ENCODE measurements at places on chromosomes 7 and 10.

DNA sequence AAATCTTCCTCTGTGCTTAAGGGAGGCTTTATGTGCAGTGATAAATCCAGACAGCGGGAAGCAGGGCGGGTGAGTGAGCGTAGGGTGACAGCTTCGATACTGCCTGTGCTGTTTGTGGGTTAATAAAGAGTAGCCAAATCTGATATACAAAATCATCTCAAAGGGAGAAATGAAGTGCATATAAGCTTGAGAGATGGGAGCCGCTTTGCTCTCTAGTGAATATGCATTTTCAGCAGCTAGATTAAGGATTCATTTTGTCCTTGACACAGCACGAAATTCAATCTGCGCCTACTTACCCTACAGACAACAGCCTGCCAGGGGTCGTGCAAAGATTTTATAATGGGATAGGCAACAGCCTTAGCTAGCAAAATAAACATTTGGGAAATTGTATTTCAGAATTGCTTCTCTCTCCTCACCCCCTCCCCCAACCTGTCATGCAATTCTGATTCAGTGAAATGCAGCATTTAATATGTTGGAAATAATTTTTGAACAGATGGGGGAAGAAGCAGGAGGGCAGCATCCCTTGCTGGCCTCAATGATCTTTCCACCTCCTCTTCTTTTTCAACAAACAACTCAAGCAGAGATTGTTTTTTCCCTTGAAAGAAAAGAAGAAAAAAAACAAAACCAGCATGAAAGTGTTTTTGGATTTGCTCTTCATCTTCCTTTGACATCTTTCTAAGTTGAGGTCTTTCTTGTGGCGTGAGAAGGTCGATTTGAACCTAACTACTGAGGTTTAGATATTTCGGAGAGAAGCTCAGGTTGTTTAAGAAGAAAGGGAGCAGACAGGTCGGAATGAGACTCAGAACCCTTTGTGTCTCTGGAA, 117.9 kb downstream of the AOAH start:
- DNase-seq, result no peak

DNA sequence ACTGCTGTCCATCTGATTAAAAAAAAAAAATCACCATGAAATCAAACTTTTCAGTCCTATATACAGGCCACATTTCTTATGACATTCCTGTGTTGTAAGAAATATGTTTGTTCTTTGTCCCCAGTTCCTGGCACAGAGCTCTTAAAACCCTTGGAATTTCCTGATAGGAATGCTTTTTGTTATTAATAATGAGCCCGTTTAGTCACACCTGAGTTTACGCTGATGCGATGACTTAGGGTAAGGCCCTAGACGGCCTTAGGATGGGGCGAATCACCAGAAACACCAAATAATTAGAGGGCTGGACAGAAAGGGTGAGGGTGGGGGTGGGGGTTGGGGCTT, 17.5 kb downstream of the TSPAN15 start:
- no peak for DNase-seq

- no peak for DNase-seq
Observed at GRCh38 chr7:151125470-151125845, 39.2 kb downstream of the AGAP3 start.

DNA sequence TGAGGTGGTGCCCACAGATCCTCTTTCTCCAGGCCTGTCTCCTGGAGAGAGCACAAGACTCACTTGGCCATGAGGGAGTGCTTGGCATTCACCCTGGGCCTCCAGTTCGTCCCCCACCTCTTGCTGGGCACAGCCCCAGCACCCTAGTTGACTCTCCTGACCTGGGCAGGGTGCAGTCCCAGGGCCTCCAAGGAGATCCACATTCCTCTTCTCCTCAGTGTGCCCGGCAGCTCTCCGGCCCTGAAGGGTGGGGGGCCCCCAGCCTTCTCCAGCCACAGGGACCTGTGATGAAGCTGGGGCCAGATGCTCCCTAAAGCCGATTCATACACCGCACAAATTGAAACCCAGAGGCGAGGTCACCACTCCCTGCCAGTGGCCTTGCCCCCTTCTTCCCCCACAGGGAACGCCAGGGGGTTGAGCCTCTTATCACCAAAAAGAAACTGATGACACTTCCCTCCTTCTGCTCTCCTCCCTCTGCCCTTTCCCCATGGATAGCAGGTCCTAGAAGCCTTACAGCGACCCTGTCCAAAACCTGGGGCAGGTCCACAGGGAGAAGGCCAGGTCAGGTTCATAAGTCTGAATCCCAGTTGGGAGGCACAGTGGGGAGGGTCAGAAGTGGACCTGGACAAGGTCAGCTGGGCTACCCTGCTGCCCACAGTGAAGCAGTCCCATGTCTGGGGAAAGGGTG, 3.1 kb downstream of the EN2 start:
- no peak for DNase-seq

Data from T-helper 2 cell (primary cell).